ENCODE measurements at places on chromosomes 6 and 20.

GRCh38 chr20:34558320-34559218, at the start of gene MAP1LC3A:
MAP1LC3A (plus strand) TSS chr20:34558718; CDS start chr20:34558869, 151 bp downstream.
- DNase-seq: peak; percentile 92

GRCh38 chr6:43115365-43115764, 39.3 kb downstream of the PTK7 start:
- DNase-seq: no peak

DNA sequence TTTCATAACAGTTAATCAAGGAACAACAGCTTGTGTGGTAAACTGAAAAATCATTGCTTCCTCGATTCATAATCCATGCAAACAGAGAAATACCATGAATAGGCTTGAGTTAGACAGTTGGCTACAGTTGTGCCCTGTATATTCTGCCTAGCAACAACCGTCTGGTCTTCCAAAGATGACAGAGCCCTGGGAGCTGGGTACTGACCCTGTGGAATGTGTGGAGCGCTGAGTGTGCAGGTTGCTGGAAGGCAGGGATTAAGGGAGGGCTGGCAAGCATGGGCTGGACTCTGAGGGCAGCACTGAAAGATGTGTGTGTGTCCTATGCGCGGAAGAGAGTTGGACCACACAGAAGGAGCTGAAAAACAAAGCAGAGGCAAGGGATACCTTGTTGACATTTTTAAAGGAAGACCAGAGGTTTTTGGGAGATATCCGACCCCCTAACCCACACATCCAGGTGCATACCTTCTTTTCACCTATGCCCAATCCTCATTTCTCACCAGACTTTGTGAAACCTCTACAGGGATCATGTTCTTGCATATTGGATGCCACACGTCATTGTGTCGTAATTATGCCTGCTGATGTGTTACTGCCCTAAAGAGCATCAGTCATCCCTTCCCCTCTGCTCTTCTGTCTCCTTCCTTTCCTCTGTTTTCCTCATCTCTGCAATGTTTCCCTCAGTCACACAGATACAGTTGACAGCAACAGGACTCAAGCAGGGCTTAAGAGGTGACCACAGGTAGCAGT, 58.2 kb upstream of the VGLL2 start:
- DNase-seq: no peak

DNA sequence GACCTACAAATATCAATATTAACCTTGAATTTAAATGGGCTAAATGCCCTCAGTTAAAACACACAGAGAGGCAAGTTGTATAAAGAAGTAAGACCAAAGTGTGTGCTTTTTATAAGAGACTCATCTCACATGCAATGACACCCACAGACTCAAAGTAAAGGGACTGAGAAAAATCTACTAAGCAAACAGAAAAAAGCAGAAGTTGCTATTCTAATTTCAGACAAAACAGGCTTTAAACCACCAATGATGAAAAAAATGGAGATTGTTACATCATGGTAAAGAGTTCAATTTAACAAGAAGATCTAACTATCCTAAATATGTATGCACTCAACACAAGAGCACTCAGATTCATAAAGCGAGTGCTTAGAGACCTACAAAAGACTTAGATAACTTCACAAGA, 741.9 kb upstream of the MARCKS start:
- no peak for DNase-seq

- DNase-seq: no peak
Measured at GRCh38 chr6:121485359-121485811, 49.9 kb downstream of the GJA1 start.

- no peak for DNase-seq
Measured at GRCh38 chr6:137210903-137211302, 8.3 kb downstream of the IFNGR1 start.

DNA sequence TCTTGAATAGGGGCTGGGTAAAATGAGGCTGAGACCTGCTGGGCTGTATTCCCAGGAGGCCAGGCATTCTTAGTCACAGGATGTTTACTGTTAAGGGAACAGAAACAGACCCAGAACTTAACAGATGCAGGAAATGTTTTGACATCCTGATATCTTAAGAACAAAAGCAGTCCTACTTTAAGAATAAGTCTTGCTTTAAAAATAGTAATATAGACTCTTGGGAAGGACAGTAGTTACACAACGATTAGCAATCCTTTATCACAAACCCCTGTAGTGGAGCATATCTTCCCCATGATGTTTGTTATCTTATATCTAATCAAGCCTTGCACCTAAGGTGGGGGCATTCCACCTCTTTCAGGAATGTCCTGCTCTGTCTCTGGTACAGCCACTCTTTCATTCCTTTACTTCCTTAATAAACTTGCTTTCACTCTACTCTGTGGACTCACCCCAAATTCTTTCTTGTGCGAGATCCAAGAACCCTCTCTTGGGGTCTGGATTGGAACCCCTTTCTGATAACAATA, 493.7 kb upstream of the SULF2 start:
- no peak for DNase-seq

DNA sequence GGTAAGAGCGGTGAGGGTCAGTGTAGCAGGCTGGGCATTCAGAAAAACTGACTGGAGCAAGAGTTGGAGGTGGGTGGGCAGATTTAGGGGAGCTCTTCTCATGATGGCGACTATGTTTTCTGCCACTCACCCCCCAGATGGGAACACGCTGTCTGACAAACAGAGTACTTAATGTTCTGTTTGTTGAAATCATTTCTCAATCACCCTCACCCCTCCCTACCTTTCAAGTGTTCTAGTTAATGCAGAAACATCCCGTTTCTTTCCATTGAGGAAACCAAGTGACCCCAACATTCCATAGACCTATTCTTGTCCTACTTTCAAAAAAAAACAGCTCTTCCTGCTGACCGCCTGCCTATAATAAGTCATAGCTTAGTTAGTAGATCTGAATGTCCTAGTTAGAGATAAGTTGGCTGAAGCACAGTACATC, 132.5 kb upstream of the NEDD9 start:
- no peak for DNase-seq

DNA sequence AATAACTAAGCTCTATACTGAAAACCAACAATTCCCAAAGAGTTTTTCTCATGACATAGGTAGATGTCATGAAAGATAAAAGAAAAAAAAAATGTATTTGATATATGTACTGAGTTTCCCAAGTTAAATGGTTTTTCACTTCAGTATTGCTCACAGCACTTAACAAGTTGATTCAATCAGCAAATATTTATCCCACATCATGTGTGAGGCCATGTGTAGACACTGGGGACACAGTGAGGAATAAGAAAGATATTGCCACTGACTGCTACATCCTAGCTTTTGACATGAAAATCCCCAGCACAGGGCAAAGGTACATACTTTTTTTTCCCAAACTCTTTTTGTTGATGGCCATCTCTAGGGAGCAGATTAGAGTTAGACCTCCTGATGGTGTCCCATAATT, 25.3 kb downstream of the SPTLC3 start:
- DNase-seq: no peak

GRCh38 chr6:13274707-13275434, 53.5 kb downstream of the TBC1D7 start:
- DNase-seq: no peak

- DNase-seq: no peak
Measured at GRCh38 chr6:12024216-12024615, 12.1 kb downstream of the HIVEP1 start.

- no peak for DNase-seq
Measured at GRCh38 chr6:81614292-81614691, 138.2 kb downstream of the TENT5A start.

GRCh38 chr6:18053078-18053477, 65.6 kb upstream of the KIF13A start:
- DNase-seq: no peak

DNA sequence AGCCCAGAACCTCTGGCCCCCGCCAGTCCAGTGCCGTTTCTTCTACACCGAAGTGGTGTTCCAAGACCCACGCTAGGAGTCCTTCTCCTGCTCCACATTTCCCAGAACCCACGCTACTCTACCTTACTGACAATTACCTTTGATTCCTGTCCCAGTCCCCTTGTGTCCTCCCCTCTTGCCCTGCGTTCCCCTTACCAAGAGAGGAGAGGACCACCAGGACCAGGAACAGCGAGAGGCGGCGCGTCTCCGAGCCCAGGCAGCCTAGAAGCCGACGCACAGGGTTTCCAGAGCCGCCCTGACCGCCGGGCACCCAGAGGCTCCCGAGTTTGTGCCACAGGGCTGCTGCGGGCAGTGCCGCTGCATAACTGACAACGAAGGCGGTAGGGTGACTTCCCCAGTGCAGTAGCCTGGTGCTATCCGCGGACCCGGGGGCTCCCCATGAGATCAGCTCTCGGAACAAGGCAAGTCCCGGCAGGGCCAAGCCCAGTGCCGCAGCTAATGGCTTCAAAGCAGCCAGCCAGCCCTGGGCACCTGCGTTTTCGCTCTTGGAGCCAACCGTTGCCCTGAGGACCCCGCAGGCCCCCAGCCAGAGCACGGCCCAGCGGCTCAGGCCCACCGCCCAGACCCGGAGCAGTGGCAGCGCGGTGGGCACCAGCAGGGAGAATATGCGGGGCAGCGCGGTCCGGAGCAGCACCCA, 512 bp downstream of the TAP1 start:
- peak; percentile 52 for DNase-seq

- no peak for DNase-seq
Measured at GRCh38 chr6:84749181-84749580, 15.2 kb downstream of the TBX18 start.

DNA sequence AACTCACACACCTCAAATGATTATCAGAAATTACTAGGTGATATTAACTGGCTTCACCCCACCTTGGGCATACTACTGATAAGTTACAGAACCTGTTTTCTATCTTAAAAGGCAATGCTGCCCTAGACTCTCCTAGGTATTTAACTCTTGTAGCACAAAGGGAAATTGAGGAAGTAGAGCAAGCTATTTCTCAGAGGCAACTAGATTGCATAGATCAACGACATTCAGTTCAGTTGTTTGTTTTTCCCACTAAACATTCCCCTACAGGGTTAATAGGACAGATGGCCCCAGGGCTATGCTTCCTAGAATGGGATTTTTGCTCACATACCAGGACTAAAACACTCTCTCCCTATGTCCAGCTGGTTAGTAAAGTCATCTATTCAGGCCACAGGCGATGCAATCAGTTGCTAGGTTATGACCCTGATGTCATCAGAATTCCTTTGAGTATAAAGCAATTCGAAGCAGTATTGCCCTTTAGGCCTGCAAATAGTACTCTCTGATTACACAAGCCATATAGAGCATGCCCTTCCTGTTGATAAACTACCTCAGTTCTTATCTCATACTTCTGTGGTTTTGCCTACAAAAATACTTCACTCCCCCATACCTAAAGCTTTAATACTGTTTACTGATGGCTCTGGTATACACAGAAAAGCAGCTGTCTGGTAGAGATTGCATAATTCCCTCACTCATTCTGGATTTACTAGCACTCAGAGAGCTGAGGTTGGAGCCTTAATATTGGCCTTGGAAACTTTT, 67.4 kb upstream of the ASCC3 start:
- DNase-seq: no peak

DNA sequence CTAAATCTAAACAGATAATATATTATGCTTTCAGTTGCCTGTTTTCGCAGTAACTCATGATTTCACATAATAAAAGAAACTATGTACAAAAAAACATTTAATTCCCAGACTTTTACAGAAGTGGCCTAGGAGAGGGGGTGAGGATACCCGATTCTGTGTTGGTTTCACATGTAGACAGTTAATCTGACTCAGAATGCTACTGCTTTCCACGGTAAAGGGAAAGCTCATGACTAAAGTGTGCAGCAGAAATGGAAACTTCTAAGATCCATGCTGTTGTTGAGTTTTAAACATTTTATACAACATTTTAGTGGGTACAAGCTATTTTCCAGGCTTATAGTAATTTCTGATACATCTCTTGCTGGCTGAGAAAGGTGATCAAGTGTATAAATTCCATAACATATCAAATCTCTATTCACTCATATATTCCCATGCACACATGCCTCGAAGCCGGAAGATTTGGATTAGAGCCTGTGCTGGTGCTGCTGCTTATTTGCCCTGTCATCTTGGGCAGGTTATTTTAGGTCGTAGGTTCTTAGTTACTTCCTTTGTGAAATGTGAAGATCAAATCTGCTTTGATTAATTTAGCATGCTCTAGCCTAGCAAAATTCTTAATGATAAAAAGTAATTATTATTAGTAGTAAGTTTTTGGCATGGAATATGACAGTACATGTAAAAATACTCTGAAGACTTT, 896.7 kb upstream of the MAP3K7 start:
- DNase-seq: no peak

DNA sequence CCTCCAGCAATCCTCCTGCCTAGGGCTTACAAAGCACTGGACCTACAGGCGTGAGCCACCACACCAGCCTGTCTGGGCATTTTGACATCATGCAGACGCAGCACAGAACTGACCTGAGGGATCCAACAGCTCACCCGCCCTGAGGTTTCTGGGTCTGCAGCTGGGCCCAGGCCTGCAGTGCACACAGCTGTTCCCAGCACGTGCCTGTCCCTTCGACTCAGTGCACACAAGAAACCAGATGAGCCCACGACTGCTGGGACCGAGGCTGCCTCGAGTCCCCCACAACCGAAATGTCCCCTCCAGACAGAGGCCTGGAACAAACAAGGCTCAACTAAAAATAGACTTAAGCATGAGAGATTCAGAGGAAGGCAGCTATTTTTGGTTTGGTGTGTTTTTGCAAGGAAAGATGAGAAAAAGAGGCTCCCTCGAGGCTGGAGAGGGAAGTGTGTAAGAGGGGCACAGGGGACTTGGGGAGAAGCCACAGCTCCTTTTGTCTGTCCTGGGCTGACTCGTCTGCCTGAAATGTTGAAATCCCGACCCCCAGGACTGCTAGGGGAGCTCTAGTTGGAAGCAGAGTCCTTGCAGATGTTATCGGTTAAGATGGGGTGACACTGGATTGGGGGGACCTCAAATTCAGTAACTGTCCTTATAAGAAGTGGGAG, 66.3 kb downstream of the YTHDF1 start:
- no peak for DNase-seq

Measured in activated CD4-positive, alpha-beta T cell treated with anti-CD3 and anti-CD28 coated beads, Interleukin-2, amount 50 U/mL, for 4 hours (primary cell).